ENCODE measurements at places on chromosomes 2 and 18.

DNA sequence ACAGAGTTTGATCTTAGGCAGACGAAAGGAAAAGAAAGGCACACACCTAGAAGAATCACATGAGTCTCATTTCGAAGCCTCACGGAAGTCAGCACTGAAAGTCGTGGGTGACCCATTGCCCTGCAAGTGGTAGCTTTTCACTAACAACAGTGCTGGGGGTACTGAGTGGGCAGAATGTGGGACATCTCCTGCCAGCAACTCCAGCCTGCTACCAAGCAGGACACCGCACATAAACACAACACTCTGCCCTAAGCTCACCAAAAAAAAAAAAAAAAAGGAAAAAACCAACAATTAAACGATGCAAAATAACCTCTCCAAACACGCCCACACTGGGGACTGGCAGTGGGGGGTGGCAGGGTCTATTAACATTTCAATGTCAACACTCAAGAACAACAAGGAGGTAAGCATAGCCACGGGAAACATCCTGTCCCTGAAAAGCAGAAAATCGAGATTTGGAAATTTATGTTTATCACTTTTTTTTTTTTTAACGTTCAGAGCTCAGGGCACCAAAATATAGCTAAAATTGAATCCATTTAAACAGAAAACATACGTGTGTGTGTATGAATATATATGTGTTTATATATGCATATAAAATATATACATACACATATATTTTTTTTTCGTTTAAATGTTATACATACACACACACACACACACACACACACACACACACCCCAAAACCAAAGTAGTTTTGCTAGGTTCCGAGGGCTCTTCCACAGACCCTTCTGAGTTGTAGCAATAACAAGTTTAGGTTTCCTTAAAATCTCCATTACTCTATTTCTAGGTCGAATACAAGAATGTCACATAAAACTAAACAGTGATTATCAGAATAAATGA lies 2.2 kb downstream of the INO80D start:
- DNase-seq: peak; percentile 1

DNA sequence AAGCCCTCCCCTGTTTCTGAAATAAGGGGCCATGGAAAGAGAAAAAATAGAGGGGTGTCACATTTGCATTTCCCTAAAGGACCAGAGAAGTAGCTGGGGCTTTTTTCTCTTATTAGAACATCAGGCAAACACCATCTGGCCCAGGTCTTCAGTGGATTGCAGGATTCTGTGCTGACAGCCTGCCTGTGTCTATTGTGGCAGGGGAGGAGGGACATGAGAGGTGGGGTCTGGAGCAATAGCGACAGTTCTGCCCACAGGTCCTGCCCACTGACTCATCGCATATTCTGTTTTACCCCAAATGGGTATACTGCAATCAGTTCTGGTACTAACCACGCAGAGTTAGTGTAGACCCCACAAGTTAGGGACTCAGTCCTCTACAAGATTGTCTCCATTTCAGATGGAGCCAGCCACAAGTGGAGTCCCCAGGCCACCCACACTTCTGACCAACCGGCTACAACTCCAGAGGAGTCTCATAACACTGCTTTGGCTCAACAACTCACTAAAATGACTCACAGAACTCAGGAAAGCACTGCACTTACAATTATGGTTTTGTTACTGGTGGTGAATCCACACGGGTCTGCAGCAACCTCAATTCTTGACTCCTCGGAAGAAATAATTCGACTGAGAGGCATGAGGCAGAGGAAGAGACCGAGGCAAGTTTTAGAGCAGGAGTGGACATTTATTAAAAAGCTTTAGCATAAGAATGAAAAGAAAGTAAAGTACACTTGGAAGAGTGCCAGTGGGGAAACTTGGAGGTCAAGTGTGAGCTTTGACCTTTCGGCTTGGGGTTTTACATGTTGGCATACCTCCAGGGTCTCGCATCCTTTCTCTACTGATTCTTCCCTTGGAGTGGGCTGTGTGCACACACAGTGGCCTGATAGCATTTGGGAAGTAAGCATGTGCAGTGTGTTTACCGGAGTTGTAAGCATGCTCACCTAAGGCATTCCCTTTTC lies 146.4 kb upstream of the SPATS2L start:
- no peak for DNase-seq

GRCh38 chr2:82330155-82330554 lies 2025.6 kb upstream of the LRRTM1 start:
- no peak for DNase-seq

DNA sequence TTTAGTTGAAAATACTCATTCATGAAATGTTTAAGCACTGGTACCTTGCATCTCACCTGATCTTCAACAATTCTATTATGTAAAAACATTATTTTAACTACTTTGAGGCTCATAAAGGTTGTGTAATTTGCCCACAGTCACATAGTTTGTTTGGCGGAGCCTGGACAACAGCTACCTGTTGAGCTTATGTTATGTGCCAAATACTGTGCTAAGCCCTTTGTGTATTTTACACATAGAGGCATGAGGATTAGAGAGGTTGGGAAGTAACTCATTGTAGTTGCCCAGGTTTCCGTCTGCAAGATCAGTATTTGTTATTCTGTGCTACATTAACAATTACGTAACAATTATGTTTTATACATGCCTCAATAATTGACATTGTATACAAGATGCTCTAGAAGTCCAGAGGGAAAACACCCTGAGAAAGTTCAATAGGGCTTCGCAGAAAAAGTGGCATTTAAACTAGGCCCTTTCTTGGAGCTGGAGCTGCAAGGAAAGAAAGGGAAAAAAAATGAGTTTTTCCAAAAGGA lies 80.4 kb downstream of the BOLA3 start:
- DNase-seq: no peak

- no peak for DNase-seq
These were observed 58.6 kb downstream of the MMADHC start for GRCh38 chr2:149528983-149529382.

DNA sequence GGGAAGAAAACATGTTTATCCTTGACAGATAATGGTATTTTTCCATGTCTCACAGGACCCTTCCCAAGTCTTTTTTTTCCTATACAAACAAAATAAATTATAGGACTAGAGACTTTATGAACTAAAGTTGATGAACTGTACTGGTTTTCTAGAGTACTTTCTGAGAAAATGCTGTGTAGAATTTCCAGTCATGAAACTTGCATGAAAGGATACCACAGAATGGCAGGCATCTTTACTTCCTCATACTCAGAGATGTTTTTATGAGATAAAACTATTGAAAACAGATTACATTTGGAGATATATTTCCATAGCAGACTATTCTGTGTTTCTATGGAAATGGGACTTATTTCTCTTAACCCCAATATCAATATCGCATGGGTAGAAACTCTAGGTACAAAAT lies 403.5 kb downstream of the PARD3B start:
- no peak for DNase-seq

DNA sequence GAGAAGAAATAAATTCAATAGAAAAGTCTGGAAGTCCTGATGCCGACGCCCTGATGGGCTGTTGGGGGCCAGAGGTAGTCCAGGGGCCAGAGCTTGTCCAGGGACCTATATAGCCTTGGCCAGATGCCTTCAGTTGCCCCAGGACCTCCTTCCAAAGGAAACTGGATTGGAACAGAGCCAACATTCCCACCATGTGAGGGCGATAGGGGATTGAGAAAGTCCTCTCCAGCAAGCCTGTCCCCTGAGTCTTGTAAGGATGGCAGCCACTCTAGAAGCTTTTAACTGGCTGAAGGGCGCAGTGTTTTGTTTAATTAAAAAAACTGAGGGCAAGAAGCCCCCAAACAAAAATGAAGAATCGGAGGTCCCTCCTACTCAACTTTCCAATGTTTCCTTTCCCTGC lies 54.9 kb upstream of the CDCA7 start:
- no peak for DNase-seq

DNA sequence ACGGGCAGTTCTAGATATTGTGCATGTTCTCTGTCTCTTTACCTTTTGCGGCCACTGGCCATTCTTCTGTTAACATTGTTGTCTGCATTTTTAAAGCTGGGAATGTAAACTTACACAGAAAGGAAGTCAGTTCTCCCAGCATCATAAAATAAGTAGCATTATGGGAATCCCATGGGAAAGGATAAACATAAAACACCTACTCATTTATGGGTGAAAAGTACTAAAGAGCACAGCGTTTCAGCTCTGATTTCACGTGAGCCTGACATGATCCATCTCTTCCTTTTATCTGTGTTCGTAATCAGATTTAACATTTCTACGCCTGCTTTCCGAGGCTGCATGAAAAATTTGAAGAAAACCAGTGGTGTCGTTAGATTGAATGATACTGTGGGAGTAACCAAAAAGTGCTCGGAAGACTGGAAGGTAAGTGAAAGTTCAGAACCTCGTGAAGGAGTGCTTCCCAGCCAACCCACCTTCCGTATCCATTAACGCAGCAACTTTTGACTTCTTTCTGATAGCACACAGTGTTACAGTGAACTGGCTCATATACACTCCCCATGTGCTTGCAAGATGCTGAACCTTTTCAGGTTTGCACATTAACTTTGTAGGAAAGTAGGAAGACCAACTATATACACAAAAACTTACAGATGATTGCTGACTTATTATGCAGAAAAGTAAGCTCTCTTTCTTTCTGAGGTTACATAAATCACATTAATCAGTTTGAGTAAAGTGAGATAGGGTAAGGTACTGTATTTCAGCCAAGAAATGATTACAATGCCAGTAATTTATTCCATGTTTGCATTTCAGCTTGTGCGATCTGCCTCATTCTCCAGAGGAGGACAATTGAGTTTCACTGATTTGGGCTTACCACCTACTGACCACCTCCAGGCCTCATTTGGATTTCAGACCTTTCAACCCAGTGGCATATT lies 86.5 kb upstream of the TTC39C start:
- no peak for DNase-seq

DNA sequence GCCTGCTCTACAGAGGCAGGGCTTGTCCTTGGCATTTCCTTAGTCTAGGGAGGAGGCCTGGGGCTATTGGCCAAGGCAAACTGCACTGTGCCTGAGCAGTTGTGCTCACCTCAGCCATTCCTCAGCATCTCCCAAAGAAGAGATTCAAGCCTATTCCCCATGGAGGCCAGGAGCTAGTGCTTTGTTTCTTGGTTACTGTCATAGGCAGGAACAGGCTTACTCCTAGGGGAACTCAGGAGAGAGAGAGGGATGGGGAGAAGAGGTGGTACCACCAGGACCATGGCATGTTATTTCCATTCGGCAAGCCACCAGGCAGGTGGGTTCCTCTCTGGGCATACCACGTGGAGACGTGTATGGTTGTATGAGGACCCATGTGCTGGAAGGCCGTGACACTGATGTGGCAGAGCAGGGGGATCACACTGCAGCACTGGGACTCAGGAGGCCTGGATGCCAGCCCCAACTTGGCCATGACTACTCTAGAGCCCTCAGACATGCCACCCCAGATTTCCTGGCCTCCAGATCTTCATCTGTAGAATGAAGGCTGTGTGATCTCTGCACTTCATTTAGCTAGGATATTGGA lies 233.7 kb downstream of the LOXHD1 start:
- no peak for DNase-seq

DNA sequence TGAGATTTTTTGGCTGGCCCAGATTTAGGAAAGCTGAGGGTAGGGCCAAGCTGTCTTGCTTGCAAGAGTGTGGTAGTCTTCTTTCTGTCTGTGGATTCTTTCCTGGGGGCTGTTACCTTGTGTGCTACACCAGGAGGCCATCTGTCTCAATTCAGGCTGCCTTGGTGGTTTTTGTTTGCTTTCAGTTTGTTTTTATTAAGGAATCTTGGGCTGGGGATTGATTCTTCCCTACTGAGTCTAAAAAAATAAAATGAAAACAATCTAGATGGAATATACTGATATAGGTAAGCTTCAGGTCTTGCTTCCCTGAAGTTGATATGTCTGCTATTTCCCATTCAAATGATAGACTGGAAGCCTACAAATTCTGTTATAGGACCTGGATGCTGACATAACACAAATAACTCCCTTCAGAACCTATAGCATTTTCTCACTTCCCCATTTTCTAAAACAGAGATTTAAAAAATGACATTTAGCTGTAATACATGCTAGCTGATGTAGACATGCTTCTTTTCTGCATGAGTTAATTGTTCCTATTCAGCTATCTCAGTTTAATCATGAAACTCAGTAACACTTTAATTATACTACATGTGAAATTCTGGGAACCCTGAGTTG lies 5.3 kb downstream of the LHCGR start:
- no peak for DNase-seq

GRCh38 chr2:85998071-85998991 lies 107.4 kb downstream of the POLR1A start:
- DNase-seq: no peak

DNA sequence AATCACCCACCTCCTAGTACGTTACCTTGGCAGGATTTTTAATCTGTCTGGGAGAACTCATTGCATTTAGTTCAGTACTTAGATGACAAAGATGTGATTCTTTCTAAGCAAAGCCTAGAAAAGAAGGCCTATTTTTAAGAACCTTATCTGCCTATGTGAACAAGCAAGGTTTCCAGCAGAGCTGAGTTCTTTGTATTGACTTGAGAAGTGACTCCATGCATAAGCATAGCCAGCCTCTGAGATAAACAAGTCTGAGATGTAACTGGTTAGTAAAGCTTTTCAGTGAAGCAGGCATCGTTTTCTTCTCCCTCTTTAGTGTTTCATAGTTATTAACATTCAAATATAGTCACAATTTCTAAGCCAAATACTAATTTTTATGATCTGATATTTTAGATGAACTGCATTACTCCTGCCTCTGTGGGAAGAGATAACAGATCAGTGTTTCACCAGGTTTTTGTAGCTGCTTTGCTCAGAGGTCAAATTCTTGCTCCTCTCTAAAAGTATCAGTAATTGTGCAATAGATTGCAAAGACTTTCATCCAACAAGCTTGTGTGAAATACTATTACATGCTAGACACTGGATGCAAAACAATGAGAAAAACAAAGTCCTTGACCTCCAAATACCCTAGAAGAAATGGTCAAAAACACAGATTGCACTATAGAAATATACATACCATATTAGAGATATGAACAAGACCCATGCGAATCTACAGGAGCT lies 107.8 kb downstream of the MBD2 start:
- DNase-seq: no peak

DNA sequence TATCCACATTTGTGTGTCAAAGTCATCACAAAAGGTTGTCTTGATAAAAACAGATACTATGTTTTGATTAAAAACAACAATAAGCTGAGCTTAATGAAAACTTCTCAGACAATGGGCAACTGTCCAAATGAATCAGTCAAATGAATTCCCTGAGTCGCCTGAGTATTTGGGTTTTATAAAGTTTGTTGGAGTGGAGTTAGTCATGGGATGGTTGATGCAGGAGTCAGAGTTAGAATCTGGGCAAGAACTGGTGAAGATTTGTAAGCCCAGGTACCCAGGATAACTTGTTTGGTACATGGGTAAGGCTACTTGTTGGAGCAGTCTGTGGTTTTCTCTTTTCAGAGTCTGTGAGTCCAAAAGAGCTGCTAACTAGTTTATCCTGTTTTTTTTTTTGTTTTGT lies 34.4 kb upstream of the RAPGEF4 start:
- no peak for DNase-seq

Measured in activated T-helper 1 cell treated with anti-CD3 and anti-CD28 coated beads, Interleukin-2, amount 50 U/mL, for 16 hours (primary cell).